ENCODE measurements at places on chromosomes 2 and 18. TPM values are rescaled to one million over a fixed set of nuclear protein-coding genes. Genes with fewer than 3 reads are reported as not detected.

DNA sequence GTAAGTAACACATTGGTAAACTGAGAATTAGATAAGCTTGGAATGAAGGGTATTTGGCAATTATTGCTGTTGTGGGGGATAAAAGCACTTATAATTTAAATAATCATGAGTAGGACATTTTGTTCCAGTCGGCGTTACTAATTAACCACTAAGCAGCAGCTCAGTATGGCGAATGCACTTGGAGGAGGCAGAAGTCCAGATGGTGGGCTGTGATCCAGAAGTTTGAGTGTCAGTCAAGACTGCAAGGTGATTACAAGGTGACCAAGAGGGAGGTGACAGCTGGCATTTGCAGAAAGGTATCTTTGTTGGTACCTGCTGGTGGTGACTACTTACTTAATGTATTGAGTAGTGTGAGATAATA, 643.6 kb upstream of the FAM98A start:
- no peaks in the 10 kb centered on the region for H3K4me1 ChIP-seq
- no peak for DNase-seq
- no peak overlapping the region for H3K4me3 ChIP-seq
- no peak overlapping the region for H3K27ac ChIP-seq
- H3K36me3 ChIP-seq, result peaks cover 7% of the 10 kb centered on the region
- H3K27me3 ChIP-seq, result no peaks in the 10 kb centered on the region

DNA sequence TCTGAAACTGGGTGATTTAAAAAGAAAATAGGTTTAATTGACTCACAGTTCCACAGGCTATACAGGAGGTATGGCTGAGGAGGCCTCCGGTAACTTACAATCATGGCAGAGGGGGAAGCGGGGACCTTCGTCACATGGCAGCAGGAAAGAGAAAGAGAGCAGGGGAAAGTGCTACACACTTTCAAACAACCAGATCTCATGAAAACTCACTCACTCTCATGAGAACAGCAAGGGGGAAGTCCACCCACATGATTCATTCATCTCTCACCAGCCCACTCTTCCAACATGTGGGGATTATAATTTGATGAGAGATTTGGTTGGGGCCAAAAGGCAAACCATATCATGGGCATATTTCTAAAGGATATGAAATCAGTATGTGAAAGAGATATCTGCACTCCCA, 12.0 kb upstream of the ARHGAP15 start:
- no peak overlapping the region for H3K4me3 ChIP-seq
- H3K36me3 ChIP-seq, result no peaks in the 10 kb centered on the region

DNA sequence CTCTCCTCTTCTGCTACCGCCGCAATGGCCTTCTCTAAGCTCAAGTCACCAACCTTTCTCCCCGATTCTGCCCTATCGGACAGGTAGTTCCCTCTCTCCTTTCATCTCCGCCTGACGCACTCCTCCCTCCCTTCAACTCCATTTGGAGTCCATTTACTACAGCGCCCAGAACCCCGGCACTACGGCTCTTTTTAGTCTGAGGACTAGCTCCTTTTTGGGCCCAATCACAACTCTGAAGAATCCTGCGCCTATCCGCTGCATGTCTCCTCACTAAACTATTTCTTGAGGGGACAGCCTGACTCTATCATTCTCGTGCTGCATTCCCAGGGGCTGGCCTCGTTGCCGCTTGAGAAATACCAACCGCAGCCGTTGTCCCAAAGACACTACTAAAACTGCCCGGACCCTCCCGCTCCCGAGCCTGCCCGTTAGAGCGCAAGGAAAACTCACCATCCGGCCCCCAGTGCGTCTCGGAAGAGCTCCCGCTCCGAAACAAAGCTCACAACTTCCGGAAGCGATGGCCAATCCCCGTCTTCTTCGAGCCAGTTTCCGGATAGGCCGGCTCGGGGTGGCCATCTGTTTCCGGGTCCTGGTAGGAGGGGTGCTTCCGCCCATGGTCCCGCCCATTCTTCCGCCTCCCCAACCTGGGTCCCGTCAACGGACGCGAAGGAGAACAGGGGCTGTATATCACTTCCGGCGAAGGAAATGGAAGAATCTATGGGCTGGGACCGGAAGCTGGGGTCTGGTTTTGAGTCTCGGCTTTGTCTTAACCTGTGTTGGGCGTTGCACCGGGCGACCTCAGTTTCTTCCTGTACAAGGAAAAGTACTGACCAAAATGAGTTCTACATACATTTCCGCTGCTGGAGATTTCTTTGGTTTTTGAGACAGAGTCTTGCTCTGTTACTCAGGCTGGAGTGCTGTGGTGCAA, at the start of gene TPRKB:
Gene TPRKB, minus strand, starts transcription at position 491 of the 925 bp plus-strand sequence. CDS start 2,776 bp downstream, outside the sequence.
- no peaks in the 10 kb centered on the region for H3K4me1 ChIP-seq
- H3K4me3 ChIP-seq, result peak within 1 kb of the TSS; percentile 97
- DNase-seq, result peak; percentile 96
- H3K36me3 ChIP-seq, result peaks cover 13% of the 10 kb centered on the region
- H3K27me3 ChIP-seq, result peaks cover 13% of the 10 kb centered on the region

DNA sequence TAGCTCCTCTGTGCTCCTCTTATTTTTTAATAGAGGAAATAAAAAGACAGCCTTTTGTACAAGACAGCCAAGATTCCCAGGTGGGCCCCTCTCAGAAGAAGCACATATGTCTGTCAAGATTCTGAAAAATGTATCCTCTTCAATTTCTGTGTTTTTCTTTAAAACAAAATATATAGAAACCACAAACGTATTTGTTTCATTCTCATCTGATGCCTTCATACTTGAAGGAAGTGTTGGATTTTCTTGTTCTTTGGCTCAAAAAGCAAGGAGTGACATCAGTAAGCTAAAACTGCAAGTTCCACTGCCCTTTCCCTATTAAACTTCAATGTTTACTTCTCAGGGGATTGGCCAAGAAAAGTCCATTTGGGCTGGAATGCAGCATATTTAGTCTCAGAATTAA, 193.8 kb upstream of the OSR1 start:
- H3K4me1 ChIP-seq, result no peaks in the 10 kb centered on the region
- DNase-seq, result no peak
- H3K27me3 ChIP-seq, result no peaks in the 10 kb centered on the region
- H3K4me3 ChIP-seq, result no peak overlapping the region
- H3K36me3 ChIP-seq, result no peaks in the 10 kb centered on the region

Gene MAP3K19
- total RNA-seq, result not detected

DNA sequence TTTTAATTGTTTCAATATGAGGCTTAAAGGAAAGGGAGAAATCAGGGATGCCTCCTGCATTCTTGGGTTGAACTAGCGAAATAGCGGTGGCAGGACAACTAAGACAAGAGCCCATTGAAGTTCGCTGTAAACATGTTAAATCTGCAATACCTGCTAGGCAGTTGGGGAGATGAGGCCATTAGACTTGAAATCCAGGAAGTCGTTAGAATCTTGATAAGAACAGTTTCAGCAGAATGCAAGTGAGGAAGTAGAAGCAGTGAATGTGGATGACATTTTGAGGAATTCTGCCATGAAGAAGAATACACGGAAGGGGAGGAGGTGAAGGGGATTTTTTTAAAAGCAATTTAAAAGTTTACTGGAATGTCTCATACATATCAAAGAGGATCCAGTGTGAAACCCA, 109.7 kb downstream of the LPIN1 start:
- DNase-seq, result no peak
- no peaks in the 10 kb centered on the region for H3K27me3 ChIP-seq

DNA sequence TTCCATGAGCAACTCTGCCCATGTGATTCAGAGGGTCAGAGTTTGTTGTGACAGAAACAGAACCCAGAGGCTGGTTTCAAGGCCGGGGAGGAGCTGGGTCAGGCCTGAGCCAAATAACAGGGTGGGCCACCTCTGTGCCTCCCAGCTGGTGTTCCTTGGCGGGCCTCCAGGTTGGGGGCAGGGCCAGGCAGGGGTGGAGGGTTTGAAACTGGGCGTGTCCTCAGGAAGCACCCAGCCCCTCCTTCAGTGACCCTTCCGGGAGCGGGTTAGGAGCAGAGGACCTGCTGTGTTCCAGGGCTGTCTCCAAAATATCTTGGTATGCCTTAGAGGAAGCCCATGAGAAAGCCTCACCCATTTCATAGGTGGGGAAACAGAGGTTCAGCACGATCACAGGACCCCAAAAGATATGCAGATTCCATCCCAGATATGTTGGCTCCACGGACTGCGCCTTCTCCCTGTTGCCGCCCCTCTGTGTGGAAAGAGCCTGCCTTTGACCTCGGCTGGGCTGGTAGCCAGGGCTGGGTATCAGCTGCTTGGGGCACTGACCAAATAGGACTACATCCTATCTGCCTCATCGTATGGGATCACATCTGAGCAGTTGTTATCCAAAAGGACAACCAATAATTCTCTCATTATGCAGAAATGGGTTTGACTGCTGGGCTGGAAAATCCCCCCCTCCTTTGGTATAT, 74.8 kb upstream of the GLI2 start:
- peaks cover 10% of the 10 kb centered on the region for H3K36me3 ChIP-seq
- no peak overlapping the region for H3K4me3 ChIP-seq
- DNase-seq, result peak; percentile 74
- H3K27ac ChIP-seq, result no peak overlapping the region
- H3K27me3 ChIP-seq, result no peaks in the 10 kb centered on the region

Gene FBXO48
- total RNA-seq, result 1.3 TPM

- no peaks in the 10 kb centered on the region for H3K36me3 ChIP-seq
- DNase-seq, result no peak
- no peak overlapping the region for H3K4me3 ChIP-seq
These were observed 25.8 kb downstream of the KCNJ3 start for GRCh38 chr2:154724194-154724797.
